ENCODE measurements at places on chromosomes 16 and 17. TPM values are rescaled to one million over a fixed set of nuclear protein-coding genes. Genes with fewer than 3 reads are reported as not detected.

DNA sequence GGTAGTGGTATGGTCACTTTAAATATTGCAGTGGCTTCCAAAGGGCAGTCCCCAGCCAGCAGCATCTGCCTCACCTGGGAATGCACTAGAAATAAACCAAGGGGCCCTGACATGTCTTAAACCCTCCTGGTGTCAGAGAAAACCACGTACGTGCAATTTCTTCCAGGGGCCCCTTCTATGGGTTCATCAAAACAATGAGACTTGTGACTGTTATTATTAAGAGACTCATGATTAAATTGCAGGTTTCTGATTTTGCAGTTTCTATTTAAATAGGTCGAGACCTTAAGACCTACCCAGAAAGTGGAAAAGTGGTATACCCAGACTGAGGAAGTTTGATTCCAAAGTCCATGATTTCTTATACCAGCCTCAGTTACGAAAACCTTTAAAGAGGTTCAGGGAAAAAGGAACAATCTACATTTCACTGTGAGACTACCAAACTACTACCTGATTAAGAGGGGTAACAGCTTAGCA is 746 bp upstream of the POLG2 start:
- H3K36me3 ChIP-seq: peaks cover 3% of the 10 kb centered on the region
- no peaks in the 10 kb centered on the region for H3K4me1 ChIP-seq
- no peak for DNase-seq
- H3K27ac ChIP-seq: peak overlapping the region; percentile 82
- peak overlapping the region; percentile 90 for H3K4me3 ChIP-seq

- no peaks in the 10 kb centered on the region for H3K36me3 ChIP-seq
- no peaks in the 10 kb centered on the region for H3K4me1 ChIP-seq
- no peak overlapping the region for H3K4me3 ChIP-seq
- no peaks in the 10 kb centered on the region for H3K27me3 ChIP-seq
Observed at GRCh38 chr17:82114872-82115271, 16.8 kb upstream of the FASN start.

GRCh38 chr17:78651554-78651953 is 74.4 kb upstream of the DNAH17 start:
- no peaks in the 10 kb centered on the region for H3K36me3 ChIP-seq
- H3K27ac ChIP-seq: no peak overlapping the region
- no peak for DNase-seq
- H3K4me3 ChIP-seq: no peak overlapping the region
- H3K27me3 ChIP-seq: no peaks in the 10 kb centered on the region

DNA sequence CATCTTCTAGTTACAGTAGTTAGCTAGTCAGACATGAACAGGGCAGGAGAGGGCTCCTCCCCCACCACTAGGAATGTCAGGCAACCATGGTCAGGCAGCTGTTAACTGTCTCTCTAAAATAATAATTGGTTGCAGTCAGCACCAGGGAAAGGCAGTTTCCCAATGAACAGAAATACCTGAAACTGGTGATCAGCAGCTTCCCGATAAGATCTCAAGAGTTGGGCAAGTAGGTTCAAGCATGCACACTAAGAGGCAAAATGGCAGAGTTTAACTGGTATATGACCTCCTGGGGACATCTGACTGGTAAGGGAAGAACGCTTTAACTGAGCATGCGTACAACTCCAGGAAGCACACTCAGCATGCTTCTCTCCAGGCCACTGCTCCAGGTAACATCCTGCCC is 12.6 kb upstream of the XYLT1 start:
- H3K27me3 ChIP-seq: no peaks in the 10 kb centered on the region
- peak overlapping the region; percentile 60 for H3K27ac ChIP-seq
- H3K4me1 ChIP-seq: peaks cover 14% of the 10 kb centered on the region
- H3K36me3 ChIP-seq: no peaks in the 10 kb centered on the region
- DNase-seq: no peak

- H3K4me3 ChIP-seq: no peak overlapping the region
- H3K4me1 ChIP-seq: no peaks in the 10 kb centered on the region
- no peak overlapping the region for H3K27ac ChIP-seq
- no peaks in the 10 kb centered on the region for H3K27me3 ChIP-seq
- DNase-seq: no peak
Observed at GRCh38 chr17:6986676-6987075, 9.2 kb upstream of the ALOX12 start.

- H3K27ac ChIP-seq: peak overlapping the region; percentile 34
- peaks cover 8% of the 10 kb centered on the region for H3K4me1 ChIP-seq
- H3K36me3 ChIP-seq: no peaks in the 10 kb centered on the region
- H3K27me3 ChIP-seq: no peaks in the 10 kb centered on the region
- DNase-seq: no peak
Observed at GRCh38 chr17:75313941-75314551, 24.8 kb upstream of the SLC25A19 start.

DNA sequence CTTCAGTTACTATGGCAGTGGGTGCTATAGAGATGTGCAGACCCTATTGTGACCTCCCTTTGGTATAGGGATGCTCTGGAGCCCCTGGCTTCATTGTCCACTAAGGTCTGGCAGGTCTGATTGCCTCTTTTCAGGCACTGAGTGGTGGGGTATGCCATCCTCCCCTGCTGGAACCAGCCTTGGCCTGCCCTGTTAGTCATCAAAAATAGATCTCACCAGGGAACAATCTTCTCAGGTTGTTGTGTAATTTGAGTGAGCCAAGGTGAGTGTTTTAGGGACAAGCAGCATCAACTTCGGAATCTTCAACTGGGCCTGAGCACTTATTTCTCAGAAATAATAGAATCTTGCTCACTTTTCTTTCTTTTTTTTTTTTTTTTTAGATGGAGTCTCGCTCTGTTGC is 19.6 kb downstream of the HMOX2 start:
- H3K4me1 ChIP-seq: no peaks in the 10 kb centered on the region
- no peak for DNase-seq
- H3K27ac ChIP-seq: no peak overlapping the region
- no peaks in the 10 kb centered on the region for H3K27me3 ChIP-seq
- H3K4me3 ChIP-seq: no peak overlapping the region

GRCh38 chr17:48728232-48729231 is at the start of gene HOXB13:
TSS of gene HOXB13 (minus strand) at chr17:48728750. CDS start at chr17:48728593, 157 bp downstream.
- no peak for DNase-seq
- H3K4me3 ChIP-seq: peak within 1 kb of the TSS; percentile 38
- H3K36me3 ChIP-seq: no peaks in the 10 kb centered on the region
- H3K4me1 ChIP-seq: no peaks in the 10 kb centered on the region

GRCh38 chr17:68693466-68693865 is 92.3 kb upstream of the FAM20A start:
- no peak overlapping the region for H3K27ac ChIP-seq
- H3K36me3 ChIP-seq: no peaks in the 10 kb centered on the region
- no peaks in the 10 kb centered on the region for H3K4me1 ChIP-seq
- H3K4me3 ChIP-seq: no peak overlapping the region
- no peaks in the 10 kb centered on the region for H3K27me3 ChIP-seq

- no peak overlapping the region for H3K27ac ChIP-seq
- no peak overlapping the region for H3K4me3 ChIP-seq
- H3K4me1 ChIP-seq: no peaks in the 10 kb centered on the region
- no peaks in the 10 kb centered on the region for H3K36me3 ChIP-seq
- no peak for DNase-seq
- no peaks in the 10 kb centered on the region for H3K27me3 ChIP-seq
Observed at GRCh38 chr17:46139432-46140210, 53.6 kb downstream of the KANSL1 start.

- H3K27ac ChIP-seq: no peak overlapping the region
- H3K4me3 ChIP-seq: no peak overlapping the region
- no peaks in the 10 kb centered on the region for H3K27me3 ChIP-seq
- H3K4me1 ChIP-seq: no peaks in the 10 kb centered on the region
- H3K36me3 ChIP-seq: no peaks in the 10 kb centered on the region
Observed at GRCh38 chr17:61764846-61765245, 98.5 kb downstream of the BRIP1 start.

DNA sequence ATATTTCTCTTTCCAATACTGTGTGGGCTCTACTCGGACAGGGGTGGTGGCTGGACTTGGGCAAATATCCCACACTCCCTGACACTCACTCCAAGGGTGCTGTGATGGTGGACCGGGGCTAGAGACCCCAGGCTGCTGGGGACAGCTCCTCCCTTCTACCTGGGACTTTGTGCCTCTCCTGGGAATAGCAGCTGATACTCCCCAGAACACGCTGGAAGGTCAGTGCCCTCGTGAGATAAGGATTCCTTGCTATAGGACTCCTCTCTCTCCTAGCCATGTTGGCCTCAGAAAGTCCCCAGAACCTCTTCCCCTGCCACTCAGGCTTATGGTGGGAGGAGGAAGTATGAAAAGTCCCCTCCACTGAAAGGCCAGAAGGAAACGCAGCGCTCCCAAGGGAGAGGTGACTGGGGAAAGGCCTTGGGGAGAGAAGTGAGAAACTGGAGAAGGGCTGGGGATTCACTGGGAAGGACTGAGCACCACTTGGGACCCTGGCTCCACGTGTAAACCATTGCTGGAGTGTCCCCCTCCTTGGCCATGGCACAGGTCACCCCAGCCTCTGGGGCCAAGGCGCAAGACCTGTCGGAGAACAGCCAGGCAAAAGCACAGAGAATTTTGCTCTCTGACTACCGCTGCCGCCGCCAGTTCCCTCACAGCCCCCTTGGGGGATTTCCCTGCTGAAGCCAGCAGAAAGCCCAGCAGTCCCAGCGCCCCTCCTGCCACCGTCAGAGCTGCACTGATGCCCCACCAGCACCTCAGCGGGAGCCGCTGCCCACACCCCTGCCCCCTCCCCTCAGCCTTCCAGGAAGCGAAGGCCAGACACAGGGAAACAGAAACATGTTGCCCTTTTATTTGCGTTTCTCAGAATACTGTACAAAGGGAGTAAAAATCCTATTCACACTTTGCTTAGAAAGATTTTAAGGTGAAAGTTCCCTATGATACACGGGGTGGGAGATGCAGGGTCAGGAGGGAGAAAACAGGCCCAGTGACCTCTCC is 2.1 kb upstream of the GSDMB start:
- H3K27ac ChIP-seq: peak overlapping the region; percentile 46
- DNase-seq: no peak
- H3K4me1 ChIP-seq: peaks cover 5% of the 10 kb centered on the region
- H3K4me3 ChIP-seq: no peak overlapping the region
- H3K27me3 ChIP-seq: no peaks in the 10 kb centered on the region

DNA sequence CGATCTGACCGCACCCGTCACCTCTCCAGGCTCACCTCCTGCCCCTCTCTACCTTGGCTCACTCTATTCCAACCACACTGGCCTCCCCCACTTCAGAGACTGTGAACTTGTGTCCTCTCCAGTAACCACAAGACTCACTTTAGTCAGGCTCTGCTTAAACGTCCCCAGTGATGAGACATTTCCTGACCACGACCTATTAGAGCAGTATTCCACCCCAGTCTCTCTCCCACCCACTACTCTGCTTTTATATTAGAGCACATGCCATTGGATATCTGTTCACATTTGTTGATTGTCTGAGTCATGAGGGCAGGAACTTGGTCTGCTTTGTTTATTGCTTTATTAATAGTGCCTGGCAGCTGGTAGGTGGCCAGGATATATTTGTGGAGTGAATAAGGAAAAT is 20.1 kb downstream of the COX11 start:
- no peaks in the 10 kb centered on the region for H3K4me1 ChIP-seq
- peak overlapping the region; percentile 56 for H3K27ac ChIP-seq
- H3K36me3 ChIP-seq: no peaks in the 10 kb centered on the region
- no peak overlapping the region for H3K4me3 ChIP-seq
- no peaks in the 10 kb centered on the region for H3K27me3 ChIP-seq

Gene TEDC2
- total RNA-seq: 3.2 TPM

Gene SCN4A
- total RNA-seq: not detected

Gene SGCA
- total RNA-seq: 3.5 TPM

Gene LHX1
- not detected for total RNA-seq

Gene CDH1
- total RNA-seq: 56.9 TPM

Gene TNFSF13
- total RNA-seq: 5.0 TPM

Gene TNFRSF13B
- not detected for total RNA-seq

Gene HOXB5
- total RNA-seq: 22.5 TPM

Gene PRAC1
- not detected for total RNA-seq

Gene LRRC36
- total RNA-seq: not detected

Data from Peyer's patch (tissue), 4 donors.